NCI-H146 (cell line): ENCODE measurements at places on chromosomes 12 and 14.

GRCh38 chr14:34256223-34256622, 205.8 kb downstream of the SPTSSA start:
- DNase-seq: no peak

DNA sequence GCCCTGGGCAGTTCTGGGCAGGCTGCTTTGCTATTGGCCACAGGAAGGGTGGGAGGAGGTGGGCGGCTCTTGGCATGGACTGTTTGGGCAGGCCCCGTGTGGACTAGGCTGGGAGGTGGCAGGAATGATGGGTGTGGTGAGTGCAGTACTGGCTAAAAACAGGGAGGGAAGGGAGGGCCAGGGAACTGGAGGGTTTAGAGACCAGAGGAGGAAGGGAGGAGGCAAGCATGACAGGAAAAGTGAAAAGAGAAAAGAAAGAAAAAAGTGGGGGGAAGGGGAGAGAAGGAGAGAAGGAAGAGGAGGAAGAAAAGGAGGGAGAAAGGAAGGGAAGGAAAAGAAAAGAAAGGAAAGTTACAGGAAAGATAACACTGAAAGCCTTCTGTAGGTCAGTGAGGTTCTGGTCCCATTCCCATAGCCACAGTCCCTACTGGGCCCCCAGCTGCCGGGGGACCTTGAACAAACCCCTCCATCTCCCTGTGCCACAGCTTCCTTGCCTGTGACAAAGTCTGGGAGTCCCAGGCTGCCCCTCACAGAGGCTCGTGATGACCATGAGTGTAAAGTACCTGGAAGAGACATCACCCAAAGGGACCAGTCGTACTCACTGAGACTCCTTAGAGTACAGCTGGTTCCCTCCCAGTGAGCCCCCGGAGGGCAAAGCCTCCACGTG, 1.1 kb upstream of the C14orf132 start:
- peak; percentile 37 for DNase-seq

- no peak for DNase-seq
Measured at GRCh38 chr12:93019212-93019927, 90.3 kb upstream of the EEA1 start.

- DNase-seq: peak; percentile 52
Measured at GRCh38 chr12:57240926-57241401, 10.0 kb downstream of the STAC3 start.

- DNase-seq: peak; percentile 91
Measured at GRCh38 chr14:92507174-92507768, 6.3 kb upstream of the RIN3 start.

DNA sequence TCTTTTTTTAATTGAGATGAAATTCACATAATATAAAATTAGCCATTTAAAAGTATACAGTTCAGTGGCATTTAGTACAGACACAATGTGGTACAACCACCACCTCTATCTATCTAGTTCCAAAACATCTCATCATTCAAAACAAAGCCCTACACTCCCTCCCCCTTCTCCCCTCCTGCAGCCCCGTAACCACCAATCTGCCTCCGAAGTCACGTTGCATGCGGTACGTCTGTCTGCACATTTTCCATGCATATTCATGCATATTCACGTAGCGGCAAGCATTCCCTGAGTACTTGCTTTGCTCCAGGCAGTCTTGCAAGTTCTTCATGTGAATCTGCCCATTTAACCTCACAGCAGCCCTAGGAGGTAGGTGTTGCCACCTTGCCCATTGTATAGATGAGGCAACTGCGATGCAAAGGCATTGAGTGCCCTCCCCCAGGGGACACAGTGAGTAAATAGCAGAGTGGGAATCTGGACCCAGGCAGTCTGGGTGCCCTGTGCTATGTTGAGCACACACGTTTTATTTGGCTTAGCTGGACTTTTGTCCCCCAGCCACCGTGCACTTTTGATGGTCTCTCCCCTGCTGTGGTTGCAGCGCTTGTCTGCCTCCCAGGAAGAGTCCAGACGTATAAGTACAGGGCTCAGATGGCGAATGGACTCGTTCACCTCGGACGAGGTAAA, 43.4 kb downstream of the RIN3 start:
- DNase-seq: no peak

DNA sequence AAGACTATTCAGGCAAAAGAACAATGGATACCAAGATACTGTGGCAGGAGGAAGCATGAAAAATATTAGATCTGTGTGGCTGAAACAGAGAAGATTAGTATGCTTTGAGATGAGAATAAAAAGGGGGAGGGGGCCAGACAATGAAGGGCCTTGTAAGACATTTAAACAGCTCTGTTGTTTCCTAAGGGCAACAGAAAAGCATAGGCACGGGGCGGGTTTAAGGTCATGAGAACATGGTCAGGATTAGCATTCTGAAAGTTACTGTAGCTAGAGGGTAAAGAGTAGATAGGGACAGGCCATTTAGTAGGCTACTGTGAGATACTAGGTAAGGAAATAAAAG, 18.6 kb downstream of the INTS13 start:
- DNase-seq: no peak

DNA sequence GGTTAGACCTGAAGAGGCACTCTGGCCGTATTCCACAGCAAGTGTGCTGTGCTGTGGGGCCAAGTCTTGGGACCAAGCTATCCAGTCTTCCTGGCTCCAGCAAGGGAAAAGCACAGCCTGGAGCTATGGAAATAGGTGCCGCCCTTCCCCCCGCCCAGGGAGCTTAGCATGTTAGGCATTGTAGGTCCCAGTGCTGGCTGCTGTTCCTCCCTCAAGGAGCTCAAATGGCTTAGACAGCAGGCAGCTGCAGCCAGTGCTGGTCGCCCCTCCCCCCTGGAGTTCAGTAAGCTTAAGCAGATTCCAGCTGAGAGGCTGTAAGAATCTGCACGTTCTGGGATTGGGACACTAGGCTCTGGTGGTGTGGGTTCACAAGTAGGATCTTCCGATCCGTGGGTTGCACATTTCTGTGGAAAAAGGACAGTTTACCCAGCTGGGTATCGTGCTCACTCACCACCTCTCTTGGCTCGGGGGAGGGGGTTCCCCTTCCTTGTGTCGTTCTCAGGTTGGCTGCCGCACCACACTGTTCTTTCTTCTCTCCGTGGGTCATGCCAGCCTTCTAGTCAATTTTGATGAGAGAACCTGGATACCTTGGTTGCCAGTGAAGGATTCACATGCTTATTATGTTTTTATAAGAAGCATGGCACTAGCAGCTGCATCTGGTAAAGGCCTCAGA, 127.3 kb downstream of the CNTN1 start:
- DNase-seq: no peak

- no peak for DNase-seq
Measured at GRCh38 chr12:28388879-28389278, 198.6 kb downstream of the CCDC91 start.

DNA sequence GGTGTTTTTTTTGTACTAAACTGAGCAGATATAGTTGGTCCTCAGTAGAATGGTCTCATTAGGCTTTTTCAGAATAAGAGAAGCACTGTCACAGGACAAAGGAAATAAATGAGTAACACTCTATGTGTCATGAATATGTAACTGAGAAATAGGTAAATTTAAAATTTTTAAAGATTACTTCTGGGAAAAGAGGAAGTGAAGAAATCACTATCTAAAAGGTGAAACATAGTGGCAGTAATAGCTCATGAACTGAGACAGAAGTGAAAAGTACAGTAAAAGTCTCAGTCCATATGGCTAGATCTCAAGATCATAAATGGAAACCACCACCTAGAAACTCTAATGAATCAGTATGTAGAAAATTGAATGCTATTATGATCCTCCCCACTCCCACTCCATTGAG, 89.3 kb upstream of the TTC7B start:
- no peak for DNase-seq

GRCh38 chr12:64598831-64599230, 11.5 kb upstream of the RASSF3 start:
- no peak for DNase-seq

- no peak for DNase-seq
Measured at GRCh38 chr12:71440763-71441748, 1.5 kb downstream of the LGR5 start.
